ENCODE measurements at places on chromosomes 5 and 9. TPM values are rescaled to one million over a fixed set of nuclear protein-coding genes. Genes with fewer than 3 reads are reported as not detected.

GRCh38 chr5:172548311-172548731 is 92.7 kb upstream of the NEURL1B start:
- no peak overlapping the region for H3K4me3 ChIP-seq
- H3K36me3 ChIP-seq, result no peaks in the 10 kb centered on the region
- no peak for DNase-seq
- no peaks in the 10 kb centered on the region for H3K27me3 ChIP-seq
- H3K27ac ChIP-seq, result no peak overlapping the region

DNA sequence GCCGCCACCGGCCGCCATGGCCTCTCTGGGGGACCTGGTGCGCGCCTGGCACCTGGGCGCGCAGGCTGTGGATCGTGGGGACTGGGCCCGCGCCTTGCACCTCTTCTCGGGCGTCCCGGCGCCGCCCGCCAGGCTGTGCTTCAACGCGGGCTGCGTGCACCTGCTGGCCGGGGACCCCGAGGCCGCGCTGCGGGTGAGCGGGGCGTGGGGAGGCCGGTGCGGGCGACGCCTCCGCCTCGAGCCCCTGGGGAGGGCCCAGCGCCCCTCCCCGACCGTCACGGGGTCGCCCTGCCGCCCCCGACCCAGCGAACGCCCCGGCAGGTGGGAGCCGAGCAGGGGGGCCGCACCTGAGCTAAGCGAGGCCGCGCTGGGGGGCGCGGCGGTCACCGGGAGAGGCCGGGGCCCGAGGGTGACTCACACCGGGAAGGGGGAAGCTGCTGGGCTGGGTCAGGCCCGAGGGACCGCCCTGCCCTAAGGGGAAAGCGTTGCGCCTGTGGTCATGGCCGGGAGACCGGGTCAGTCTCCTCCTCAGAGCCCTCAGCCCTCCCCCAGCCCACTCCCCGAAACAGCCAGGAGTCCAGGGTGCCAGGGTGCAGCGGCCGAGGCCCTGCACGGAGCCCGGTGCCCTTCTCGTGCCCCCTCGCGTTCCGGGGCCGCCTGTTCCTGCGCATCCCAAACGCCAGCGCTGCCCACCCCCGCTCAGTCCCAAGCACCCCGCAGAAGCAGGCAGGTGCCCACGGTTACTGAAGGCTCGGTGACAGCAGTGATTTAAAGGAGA is 510 bp downstream of the NOXA1 start:
- H3K27me3 ChIP-seq, result no peaks in the 10 kb centered on the region
- no peak overlapping the region for H3K27ac ChIP-seq
- H3K36me3 ChIP-seq, result no peaks in the 10 kb centered on the region

ACOT12 gene
- not detected for total RNA-seq

HAVCR1 gene
- total RNA-seq, result not detected

All from A673 (cell line).